ENCODE measurements at places on chromosomes 4 and X. TPM values are rescaled to one million over a fixed set of nuclear protein-coding genes. Genes with fewer than 3 reads are reported as not detected.

TBC1D9 gene
- 12.7 TPM for total RNA-seq

SLC9A7 gene
- 74.3 TPM for total RNA-seq

HOPX gene
- total RNA-seq, result not detected

ARX gene
- total RNA-seq, result not detected

IL9R gene
- not detected for total RNA-seq

FGFBP1 gene
- 133 TPM for total RNA-seq

MCF2 gene
- not detected for total RNA-seq

EOLA2 gene
- total RNA-seq, result 49.8 TPM

SPANXB1 gene
- total RNA-seq, result 0.33 TPM

EMCN gene
- not detected for total RNA-seq

GAGE12E gene
- not detected for total RNA-seq

OTC gene
- not detected for total RNA-seq

TEX13B gene
- total RNA-seq, result not detected

ADGRG2 gene
- 1.4 TPM for total RNA-seq

UGT2B11 gene
- total RNA-seq, result not detected

PNMA5 gene
- total RNA-seq, result not detected

XKRX gene
- 0.55 TPM for total RNA-seq

SPIN2A gene
- 0.44 TPM for total RNA-seq

ADGRL3 gene
- total RNA-seq, result 0.69 TPM

STOX2 gene
- 3.6 TPM for total RNA-seq

WFS1 gene
- total RNA-seq, result 45.5 TPM

PGAM4 gene
- total RNA-seq, result not detected

TGIF2LX gene
- total RNA-seq, result not detected

NEXMIF gene
- total RNA-seq, result not detected

Measured in PC-3 (cell line).